B cell (primary cell): ENCODE measurements at places on chromosomes 13 and 19. TPM values are rescaled to one million over a fixed set of nuclear protein-coding genes. Genes with fewer than 3 reads are reported as not detected.

Gene ZNF653
- 17.4 and 26.2 TPM in 2 replicates for polyA plus RNA-seq

Gene ATP4B
- polyA plus RNA-seq, result not detected in 2 replicates

Gene SAFB2
- polyA plus RNA-seq, result 76.5 and 91.1 TPM in 2 replicates

Gene C19orf18
- polyA plus RNA-seq, result 0.53 TPM in 1 of 2 replicates, not detected in the other

Gene VWA8
- polyA plus RNA-seq, result 6.0 and 8.1 TPM in 2 replicates

Gene DYRK1B
- 18.7 and 26.1 TPM in 2 replicates for polyA plus RNA-seq

Gene SNAPC2
- 19.5 and 21.7 TPM in 2 replicates for polyA plus RNA-seq

Gene ZNF550
- 18.0 and 18.1 TPM in 2 replicates for polyA plus RNA-seq

Gene ZNF837
- 3.0 and 4.9 TPM in 2 replicates for polyA plus RNA-seq

Gene COX7A1
- polyA plus RNA-seq, result not detected in 2 replicates

Gene LILRB5
- not detected in 2 replicates for polyA plus RNA-seq

Gene CLEC17A
- 163 and 180 TPM in 2 replicates for polyA plus RNA-seq
